ENCODE measurements at places on chromosomes 4 and X.

DNA sequence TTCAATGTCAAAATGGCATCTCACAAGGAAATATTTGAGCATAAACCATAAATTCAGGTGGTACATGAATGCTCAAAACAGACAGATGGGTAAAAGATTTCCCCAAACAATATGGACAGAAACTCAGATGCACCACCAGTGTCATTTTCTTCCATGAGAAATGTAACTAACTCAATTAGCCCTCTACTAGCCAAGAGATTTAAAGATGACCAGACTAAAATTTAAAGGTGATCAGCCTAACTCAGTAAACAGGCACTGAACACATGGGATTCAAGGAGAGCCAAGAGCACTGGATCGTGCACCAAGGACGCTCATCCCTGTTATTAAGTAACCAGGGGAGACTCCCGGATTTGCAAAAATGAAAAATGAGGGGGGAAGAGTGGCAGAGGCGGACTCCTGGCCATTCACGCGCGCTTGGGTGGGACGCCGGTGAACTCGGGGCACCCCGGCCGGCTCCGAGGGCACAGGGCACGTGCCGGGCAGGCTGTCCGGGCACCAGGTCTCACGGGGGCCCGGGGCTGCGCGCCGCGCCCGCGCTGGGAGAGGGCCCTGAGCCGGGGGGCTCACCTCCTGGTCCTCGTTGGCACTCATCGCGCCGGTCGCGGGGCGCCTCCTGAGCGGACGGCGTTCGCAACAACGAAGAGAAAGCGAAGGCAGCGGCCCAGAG, 490 bp downstream of the RWDD4 start:
- no peak for DNase-seq

GRCh38 chr4:67674098-67674497, 26.9 kb downstream of the UBA6 start:
- no peak for DNase-seq

DNA sequence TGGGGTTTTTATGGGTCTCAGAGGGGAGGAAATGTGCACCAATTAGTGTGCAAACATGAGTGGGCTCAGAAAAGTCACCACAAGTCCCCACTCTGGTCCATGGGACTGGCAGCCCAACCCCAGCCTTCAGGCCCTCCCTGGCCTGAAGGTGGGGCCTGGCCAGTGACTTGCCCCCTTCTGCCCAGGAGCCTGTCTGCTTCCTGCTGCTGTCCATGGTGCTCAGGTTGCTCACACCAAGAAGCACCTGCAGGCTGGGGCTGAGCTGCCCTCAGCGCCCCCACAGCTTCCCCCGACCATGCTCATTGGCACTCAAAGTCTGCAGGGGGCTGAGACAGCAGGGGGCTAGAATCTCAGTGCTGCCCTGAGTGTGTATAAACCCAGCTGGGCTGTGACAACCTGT, 30.6 kb upstream of the GC start:
- DNase-seq, result no peak

DNA sequence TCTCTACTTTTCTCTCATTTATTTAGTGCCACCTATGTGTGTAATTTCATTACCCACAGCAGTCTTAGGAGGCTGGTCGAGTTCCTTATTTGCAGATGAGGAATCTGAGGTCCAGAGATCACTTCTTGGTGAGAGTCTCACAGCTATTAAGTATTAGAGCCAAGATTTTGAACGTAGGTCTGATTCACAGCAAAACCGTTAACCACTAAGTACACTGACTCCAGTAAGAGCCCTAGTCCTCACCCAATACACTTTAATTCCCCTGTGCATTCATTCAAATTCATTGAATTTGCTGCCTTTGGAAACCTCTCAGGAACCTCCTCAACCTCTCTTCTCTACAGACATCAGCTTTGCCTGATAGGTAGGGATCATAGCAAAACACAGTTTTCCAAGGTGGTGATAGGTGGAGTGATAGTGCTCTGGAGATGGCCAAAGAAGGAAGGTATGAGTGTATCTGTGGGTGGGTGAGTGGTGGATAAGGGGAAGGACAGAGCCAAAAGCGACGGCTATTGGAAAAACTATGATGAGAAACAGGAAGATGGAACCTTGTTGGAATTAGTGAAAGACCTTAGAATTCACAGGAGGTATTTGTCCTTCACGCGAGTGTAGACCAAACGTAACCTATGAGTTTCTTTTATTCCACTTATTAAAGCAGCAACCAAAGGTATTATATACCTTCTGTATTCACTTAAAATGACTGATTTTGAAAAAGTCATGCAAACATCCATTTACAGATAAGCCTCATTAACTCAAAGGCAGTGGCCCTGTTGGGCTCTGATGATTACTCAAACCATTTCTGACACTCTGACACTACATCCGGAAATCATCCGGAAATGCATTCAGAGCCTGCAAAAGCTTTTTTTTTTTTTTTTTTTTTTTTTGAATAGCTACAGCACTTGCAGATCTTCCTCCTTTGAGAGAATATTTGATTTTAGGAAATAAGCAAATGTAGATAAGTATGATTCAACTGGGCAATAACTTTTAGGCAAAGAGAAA, 6.3 kb downstream of the FMR1 start:
- no peak for DNase-seq

GRCh38 chrX:75229774-75230173, 44.1 kb upstream of the UPRT start:
- no peak for DNase-seq

- DNase-seq, result no peak
These were observed 847.7 kb upstream of the INTU start for GRCh38 chr4:126784966-126785580.

GRCh38 chr4:79563219-79563618, 155.2 kb upstream of the GK2 start:
- no peak for DNase-seq

DNA sequence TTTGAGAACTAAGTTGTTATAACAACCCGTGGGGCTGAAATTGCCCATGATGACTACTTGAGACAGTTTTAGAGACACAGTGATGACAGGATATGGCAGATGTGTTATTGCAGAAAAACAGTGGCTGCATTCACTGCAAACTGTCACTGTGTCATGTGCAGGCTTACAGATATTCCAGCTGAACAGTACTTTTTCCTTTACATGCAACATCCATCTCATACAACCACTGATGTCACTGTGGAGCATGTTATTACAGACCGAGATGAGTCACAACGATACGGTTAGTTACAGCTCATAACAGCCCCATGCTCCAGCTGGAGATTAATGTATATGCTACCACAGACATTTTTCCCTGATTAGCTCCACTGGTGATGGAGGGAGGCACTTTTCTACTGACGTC, 207.4 kb downstream of the TMA16 start:
- DNase-seq, result no peak

GRCh38 chr4:3473181-3473950, 10.3 kb downstream of the DOK7 start:
- no peak for DNase-seq

DNA sequence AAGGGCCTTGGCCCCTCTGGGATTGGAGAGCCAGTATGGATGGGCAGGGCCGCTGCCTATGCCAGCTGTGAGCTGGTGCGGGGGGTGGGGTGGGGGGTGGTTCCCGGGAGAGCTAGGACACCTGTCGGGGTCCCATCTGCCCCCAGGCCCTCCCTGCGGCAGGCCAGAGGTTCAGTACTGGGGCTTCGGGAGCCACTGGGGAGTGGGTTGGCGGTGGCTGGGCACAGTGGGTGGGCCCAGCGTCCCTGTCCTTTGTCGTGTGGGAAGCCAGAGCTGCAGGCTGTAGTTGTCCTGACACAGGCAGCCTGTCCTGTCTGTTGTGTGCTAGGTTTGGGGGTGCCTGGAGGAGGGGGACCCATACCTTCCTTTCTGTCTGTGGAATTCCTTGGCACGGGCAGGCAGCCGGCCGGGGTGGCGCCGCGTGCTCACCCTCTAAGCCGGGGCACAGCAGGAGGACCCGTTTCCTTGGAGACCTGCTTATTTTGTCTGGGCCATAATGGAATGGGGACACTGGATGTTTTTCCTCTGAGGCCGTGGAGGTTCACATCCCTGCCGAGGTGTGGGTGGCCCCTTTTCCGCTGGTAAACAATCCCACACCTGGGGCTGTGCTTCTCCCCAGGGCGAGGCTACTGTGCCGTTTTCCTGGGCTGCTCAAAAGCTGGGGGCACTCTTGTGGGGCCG, 14.8 kb downstream of the DOK7 start:
- DNase-seq, result no peak

GRCh38 chr4:127832585-127832984, 48.1 kb upstream of the PLK4 start:
- DNase-seq, result no peak

GRCh38 chr4:140637836-140638235, 69.1 kb upstream of the UCP1 start:
- DNase-seq, result no peak

DNA sequence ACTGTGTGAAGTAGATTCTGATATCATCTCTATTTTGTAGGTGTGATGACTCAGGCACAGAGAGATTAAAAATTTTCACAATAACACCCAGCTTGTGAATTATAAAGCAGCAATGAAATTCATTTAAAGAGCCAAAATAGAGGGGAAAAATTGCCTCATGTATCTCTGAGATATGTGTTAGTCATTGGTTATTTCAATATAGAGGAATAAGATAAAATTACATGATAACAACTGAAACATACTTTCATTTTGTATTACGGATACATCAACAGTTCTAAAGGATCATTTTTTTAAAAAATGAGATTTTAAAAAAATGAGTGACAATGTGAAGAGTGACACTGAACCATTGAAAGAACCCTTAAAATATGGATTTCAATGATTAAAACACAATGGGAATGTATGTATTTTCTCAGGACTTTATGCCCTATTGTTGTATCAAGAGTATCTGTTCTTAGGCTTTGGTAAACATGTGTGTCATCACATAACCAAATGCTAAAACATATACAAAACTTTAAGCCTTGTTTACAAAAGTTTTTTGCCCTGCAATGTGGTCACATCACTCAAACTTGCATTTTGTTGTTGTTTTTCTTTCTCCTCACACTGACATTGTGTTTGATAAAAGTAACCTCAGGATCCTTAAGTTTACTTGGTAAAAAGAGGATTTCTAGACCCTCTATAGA, 221.3 kb downstream of the ANTXR2 start:
- no peak for DNase-seq

GRCh38 chr4:23068287-23068686, 375.6 kb downstream of the GBA3 start:
- no peak for DNase-seq

DNA sequence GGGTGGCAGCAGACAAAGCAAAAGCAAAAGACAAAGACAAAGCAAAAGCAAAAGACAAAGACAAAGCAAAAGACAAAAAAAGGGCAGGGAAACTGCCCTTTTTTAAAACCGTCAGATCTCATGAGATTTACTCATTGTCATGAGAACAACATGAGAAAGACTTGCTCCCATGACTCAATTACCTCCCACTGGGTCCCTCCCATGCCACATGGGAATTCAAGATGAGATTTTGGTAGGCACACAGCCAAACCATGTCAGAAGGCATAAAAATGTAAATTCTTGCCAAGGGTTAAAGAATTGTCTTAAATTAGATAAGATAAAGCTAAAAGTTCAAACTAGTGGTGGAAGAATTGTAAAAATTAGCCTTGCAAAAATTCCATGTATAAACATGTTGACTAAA, 419.7 kb downstream of the TRAM1L1 start:
- no peak for DNase-seq

GRCh38 chr4:87025023-87025613, 90.3 kb downstream of the AFF1 start:
- no peak for DNase-seq
